Cardiac septum (tissue), 1 donor: ENCODE measurements at places on chromosomes 3 and 15. TPM values are rescaled to one million over a fixed set of nuclear protein-coding genes. Genes with fewer than 3 reads are reported as not detected.

GRCh38 chr3:40104441-40104840 is 205.1 kb upstream of the EIF1B start:
- DNase-seq = no peak

DNA sequence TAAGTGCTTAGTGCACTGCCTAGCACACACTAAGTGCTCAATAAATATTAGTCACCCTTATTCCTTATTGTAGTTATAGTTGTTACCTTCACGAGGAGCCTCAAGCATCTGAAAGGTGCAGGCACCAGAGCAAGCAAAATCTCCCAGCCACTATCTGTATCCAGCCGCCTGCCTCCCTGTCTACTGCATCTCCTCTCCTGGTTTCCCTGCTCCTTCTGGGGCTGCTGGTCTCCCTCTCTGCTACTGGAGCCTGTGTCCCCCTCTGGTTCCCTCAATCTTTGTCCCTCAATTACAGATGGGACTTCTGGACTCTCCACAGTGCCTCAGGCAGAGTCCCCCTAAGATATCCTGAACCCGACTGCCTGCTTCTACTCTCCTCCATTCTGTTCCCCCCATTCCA is 18.8 kb downstream of the MYL3 start:
- DNase-seq = no peak

- no peak for DNase-seq
These were observed 30.7 kb upstream of the GRIP2 start for GRCh38 chr3:14570864-14571263.

DNA sequence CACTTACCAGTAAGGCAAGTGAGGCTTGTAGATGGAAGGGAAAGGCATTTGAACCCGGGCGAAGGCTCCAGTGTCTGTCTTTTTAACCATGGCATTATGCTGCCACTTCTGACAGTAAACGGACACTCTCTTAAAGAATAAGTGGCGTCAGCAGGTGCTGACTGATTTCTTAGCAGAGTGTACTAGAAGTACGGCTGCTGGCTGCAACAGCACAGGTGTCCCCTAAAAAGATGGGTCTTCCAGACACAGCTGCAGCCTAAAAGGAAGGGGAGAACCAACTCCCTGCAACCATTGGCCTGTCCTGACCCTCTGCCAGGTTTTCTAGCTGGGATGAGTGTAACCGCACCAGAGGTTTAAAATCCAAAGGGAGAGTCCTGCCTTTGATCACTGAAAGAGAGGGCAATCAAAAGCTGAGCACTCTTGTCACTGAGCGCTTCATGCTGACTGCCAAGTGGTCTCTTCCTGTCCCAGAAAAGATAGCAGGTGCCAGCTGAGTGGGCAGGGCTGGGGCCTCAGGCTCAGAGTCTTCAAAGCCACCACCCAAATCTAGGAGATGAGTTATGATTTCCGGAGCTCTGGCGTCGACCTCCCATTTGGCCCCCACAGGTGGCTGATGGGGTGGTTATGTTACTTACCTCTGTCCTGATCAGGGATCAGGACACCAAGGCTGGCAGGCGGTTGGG is 255.8 kb downstream of the SLCO3A1 start:
- no peak for DNase-seq

DNA sequence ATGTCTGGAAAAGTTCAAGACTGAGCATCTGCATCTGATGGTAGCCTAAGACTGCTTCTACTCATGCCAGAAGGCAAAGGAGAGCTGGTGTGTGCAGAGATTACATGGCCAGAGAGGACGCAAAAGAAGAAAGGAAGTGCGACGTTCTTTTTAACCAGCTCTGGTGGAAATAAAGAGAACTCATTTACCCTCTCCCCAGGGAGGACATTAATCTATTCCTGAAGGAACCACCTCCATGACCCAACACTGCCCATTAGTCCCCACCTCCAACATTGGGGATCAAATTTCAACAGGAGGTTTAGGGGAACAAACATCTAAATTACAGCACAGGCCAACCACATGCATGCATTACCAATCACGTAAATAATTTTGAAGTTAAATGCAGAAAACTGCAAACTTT is 1.5 kb upstream of the NCK1 start:
- no peak for DNase-seq

DNA sequence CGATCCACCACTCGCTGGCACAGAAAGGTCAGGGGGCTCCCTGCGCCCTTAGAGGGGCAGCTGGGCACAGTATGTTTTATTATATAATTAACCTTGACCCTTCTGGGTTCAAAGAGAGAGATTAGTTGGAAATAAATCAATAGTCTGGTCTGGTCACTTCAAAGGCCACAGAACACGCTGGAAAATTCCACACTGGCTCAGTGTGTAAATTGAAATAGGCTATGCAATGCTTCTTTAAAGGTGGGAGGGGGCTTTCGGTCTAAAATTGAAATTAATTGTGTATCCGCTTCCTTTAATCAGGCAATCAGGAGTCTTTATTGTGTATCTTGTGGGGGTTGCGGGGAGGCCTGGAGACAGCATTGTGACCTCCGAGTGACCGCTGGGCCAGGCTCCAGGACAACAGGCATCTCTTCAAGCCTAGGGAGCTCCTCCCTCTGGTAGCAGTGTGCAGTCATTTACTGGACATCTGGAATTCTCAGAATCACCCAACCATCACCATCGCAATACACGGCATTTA is 8.0 kb downstream of the RNU5B-1 start:
- no peak for DNase-seq

DNA sequence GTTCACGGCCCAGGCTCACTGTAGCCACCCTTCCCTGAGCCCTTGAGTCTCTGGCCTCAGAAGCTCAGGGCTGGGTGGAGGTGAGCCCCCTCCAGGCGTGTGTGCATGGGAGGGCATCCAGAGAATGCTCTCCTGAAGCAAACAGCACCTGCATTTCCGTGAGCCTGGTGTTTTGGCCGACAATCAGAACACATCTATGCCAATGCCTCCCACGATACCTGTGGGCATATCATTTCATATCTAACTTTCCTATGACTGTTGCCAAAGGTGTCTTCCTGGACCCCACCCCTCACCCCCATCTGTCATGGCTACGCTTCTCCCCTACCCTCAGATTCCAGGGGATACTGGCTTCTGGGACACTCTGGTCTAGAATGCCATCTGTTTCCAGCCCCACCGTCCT is 53.3 kb upstream of the RAB6B start:
- no peak for DNase-seq

GRCh38 chr3:37107846-37108245 is 66.5 kb downstream of the LRRFIP2 start:
- no peak for DNase-seq

DNA sequence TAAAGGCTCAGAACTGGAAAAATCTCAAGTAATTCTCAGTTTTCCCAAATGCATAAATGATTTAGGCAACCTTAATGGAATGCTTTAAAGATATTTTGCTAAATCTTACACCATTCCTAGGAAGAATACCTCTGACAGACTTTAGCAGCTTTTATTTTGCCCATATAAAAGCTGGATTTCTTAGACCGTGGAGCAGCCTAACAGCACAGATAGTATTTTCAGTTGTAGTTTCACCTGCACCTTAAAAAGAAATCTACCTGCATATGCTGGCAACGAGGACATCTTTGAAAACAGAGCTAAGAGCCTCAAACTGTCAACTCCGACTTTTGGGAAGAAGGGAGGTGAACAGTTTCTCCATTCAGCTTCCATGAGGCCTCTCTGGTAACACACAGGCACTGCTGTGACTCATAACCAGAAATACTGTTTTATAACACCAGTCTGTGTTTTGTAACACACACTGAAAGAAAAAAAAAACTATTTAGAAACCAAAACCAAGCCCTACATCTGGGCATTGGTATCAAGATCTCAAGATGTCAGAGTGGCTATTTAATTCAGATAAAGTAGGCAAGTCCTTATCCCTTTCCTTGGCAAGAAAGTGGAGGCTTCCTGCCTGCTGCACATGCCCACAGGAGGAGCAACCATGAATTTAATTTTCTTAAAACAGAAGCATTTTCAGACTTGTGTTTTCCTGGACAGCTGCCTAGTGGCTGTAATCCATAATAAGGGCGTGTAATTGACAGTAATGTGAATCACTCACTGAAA is 181.5 kb upstream of the ICE2 start:
- no peak for DNase-seq

GRCh38 chr15:39493424-39494067 is 87.3 kb upstream of the THBS1 start:
- DNase-seq = no peak

DNA sequence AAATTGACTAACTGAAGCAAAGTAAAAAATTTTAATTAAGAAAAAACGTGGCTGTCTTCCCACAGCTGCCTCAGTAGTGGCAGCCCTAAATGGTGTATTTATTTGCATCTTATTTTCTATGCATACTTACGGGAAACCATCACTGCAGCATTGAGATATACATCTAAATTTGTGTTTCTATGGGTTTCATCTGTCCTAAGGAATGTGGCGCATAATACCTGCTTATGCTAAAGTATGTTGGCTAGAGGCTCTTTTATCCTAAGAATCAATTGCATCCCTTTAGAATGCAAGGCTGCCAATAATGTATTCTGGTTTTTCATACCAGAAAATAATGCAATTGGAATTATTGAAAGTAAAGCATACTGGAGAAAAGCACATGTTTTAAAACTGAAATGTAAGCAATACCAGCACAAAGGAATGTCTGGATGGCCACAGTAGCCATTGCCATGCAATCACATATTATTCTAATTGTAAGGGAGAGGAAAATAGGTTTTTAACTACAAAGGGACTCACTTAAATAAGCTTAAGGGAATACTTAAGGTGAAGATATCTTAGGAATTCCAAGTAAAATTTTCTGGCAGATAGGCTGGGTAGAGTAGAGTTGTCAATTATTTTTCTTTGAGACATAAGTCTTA is 834.5 kb upstream of the NECTIN3 start:
- DNase-seq = no peak

The BNC1 gene
- total RNA-seq = 0.11 TPM

The TTLL13 gene
- 0.16 TPM for total RNA-seq

The ZDHHC23 gene
- total RNA-seq = 2.9 TPM

The DAPK2 gene
- 31.8 TPM for total RNA-seq

The CLDN11 gene
- total RNA-seq = 2.9 TPM

The SI gene
- not detected for total RNA-seq

The CELSR3 gene
- total RNA-seq = 0.22 TPM
